T47D (cell line): ENCODE measurements at places on chromosomes 5 and 9.

DNA sequence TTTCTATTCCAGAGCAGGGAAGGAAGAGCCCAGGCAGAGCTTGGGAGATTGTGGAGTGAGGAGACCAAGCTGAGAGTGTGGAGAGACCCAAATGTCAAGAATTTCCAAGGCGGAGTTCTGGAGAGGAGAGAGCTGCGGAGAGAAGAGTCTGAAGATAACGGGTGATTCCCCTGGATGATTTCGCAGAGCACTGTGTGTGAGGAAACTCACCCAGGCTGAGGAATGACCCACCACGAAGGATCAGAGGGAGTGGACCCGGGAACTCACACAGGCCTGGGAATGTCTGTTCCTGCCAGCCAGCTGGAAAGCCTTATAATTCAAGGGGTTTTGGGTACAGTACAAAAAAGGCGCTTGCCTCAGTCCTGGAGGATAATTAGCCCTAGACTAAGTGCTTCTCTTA, 94.2 kb downstream of the WNK2 start:
- no peak for DNase-seq

DNA sequence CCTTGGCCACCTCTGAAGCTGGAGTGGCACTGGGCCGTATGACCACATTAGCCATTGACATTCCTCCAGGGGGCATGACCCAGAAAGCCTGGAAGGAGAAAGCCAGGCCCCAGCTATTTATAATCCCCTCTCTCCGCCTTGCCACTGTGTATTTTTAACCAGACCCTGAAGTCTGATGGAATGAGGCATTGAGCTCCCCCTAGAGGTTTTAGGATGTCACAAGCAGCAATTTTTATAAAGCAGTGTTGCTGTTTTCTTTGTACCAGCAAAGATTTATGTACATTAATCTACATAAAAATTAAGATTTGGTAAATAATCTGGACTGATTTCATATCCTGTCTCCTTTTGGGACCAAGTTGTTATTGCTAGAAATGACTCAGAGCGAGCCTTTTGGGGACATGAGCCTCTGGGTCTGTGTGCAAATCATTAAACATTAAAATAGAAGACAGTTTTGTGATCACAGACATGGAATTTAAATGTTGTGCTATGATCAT, 127.1 kb downstream of the TRIO start:
- peak; percentile 21 for DNase-seq

GRCh38 chr5:2695200-2695891, 56.1 kb downstream of the IRX2 start:
- DNase-seq = peak; percentile 74

GRCh38 chr9:75116306-75116705, 28.0 kb downstream of the OSTF1 start:
- no peak for DNase-seq

GRCh38 chr5:158725297-158725851, 374.3 kb downstream of the EBF1 start:
- DNase-seq = peak; percentile 22

DNA sequence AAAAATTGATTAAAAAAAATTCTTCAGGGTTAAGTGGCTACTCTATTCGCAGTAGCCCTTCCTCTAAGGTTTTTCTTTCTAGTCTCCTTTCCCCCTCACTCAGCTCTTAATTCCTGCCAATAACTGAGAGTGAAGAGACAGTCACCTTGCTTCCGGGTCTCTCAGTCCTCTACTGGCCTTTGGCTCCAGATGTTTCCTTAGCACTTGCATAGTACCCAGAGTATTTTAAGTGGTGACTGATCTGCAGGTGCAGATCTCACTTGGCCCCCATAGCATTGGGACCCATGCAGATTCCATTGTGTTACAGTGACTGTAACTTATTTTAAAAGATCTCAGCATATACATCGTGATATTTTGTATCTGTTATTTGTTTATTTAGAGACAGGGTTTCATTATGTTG, 66.2 kb downstream of the GCNT1 start:
- DNase-seq = no peak

GRCh38 chr5:154758493-154758892, 3.3 kb downstream of the LARP1 start:
- DNase-seq = no peak

GRCh38 chr9:109770101-109770500, 9.9 kb upstream of the PALM2AKAP2 start:
- DNase-seq = no peak

DNA sequence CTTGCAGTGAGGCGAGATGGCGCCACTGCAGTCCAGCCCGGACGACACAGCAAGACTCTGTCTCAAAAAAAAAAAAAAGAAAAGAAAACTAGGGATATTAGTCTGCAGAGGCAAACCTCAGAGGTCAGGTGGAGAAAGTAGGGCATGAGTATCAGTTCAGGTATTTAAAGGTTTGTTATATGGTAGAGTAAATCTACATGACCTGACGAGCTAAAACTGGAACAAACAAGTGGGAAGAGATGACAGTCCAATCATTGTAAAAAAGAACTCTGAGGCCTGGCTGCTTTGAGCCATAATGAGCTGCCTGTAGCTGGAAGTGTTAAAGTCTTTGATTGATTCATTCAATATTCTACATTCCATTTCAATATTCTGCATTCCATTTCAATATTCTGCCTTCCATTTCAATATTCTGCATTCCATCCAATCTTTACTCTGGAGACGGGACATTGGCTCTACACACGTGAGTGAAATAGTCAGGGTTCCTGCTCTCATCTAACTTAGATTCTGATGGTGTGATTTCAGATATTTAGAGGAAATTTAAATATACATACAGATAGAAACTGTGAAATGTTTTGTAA, 28.9 kb upstream of the GRAMD2B start:
- no peak for DNase-seq

GRCh38 chr9:30977965-30978364, 1406.5 kb upstream of the ACO1 start:
- no peak for DNase-seq

GRCh38 chr9:83537331-83538171, 650 bp downstream of the FRMD3 start:
- DNase-seq = no peak

DNA sequence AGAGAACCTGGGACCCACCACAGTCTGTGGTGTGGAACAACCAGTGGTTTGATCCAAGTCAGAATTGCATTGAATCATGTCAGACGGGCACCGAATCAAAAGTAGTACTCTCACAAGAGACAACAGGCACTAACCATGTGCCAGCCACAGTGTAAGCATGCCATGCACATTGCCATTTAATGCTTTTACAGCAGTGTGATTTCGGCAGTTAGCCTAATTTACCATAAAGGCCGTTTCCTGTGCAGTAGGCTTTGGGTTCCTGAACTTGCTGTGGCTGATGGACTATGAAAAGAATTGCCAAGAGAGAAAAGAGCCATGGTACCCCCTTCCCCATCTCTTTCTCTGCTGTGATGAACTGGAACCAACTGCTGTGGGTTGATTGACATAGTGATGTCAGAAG, 540.6 kb downstream of the EBF1 start:
- DNase-seq = no peak

GRCh38 chr5:3355126-3355525, 240.5 kb upstream of the IRX1 start:
- no peak for DNase-seq

DNA sequence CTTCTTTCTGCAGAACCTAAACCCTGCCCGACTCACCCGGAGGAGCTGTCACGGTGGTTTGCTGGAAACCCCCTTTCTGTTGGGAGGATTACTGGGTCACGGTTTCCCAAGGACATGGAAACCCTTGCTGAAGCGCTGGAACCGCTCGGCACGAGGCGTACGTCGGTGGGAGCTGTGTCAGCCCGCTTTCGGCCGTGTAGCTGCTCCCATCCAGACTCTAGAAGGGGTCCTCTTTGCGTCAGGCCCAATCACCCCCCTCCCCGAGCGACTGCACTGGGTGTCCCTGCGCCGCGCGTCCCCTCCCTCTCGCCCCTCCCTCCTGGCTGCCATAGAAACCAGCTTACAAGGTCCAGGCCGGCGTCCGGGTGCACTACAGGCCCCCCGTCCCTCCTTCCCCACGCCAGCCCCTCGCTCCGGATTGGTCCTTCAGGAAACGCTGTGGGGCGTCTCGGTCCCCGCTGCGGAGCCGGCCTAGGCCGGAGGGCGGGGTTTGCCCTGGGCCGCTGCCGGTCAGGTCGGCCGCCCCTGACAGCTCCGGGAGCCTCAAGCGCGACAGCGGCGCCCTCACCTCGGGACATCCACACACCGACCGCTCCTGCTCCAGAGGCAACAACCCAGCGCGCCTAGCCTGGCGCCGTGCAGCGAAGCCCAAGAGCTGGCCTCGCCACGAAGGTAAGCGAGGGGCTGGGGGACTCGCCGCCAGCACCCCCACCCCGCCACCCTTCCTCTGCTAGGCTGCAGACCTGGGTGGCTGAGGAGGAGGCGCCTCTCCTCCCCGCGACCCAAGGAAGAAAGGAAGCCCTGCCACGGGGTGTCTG, at the start of gene NIM1K:
TSS of gene NIM1K (plus strand) at position 486 of the 818 bp plus-strand sequence. CDS start 53,551 bp downstream, outside the sequence.
- DNase-seq = peak; percentile 31

GRCh38 chr9:115770521-115770920, 383.1 kb upstream of the PAPPA start:
- DNase-seq = no peak

- no peak for DNase-seq
Measured at GRCh38 chr9:75088646-75089372, 495 bp downstream of the OSTF1 start.

DNA sequence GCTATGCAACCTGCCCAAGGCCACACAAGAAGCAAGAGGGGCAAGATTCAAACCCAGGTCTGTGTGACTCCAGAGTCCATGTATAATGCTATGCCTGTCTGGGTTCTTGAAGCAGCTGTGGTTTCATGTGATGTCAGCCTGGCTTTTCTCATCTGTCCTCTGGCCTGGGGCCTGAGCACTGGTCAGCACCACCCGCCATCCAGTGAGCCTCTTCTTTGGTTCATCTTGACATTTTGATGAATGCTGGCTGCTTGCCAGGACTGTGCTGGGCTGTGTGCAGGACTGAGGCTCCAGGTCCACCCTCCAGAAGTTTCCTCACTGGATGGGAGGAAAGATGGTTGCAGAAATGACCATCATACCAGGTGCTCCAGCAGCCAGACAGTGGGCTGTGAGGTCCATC, 61.5 kb downstream of the TSTD2 start:
- peak; percentile 5 for DNase-seq

DNA sequence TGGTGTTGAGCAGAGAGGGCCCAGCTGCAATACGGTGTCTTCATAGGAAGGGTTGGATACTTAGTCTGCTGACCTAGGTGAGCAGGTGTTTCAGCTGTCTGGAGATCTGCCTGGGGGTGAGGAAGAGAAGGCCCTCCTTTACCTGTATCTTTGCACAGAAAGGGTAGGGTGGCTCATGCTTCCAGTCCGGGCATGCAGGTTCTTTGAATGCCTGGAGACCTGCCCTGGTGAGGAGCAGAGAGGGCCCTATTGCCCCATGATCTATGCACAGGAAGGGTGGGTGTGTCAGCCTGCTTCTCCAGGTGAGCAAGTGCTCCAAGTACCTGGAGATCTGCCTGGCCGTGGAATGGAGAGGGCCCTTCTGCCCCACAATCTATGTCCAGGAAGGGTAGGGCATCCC, 63.0 kb downstream of the FER start:
- DNase-seq = no peak

GRCh38 chr5:88515881-88516819, 247.5 kb upstream of the TMEM161B start:
- DNase-seq = no peak

DNA sequence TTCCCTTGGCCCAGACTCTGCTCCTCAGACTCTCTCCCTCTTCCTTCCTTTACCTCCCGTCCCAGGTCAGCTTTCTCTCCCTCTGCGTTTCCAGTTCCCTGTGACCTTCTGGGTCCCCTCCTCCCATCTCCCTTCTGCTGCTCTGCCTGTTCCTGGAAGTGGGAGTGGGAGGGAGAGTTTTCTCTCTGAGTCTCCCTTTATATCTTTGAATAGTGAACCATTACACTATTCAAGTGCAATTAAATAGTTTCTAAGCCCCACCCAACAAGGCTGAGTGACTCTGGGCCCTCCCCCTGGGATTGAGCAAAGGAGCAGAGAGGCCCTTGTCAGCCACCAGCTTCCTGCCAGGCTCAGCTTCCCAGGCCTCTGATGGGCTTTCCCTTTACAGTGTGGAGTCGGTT, 34.8 kb downstream of the THBS4 start:
- DNase-seq = no peak

GRCh38 chr5:169336242-169336641, 35.3 kb upstream of the SLIT3 start:
- no peak for DNase-seq

- DNase-seq = no peak
Measured at GRCh38 chr9:13865869-13866268, 448.1 kb downstream of the NFIB start.

- DNase-seq = no peak
Measured at GRCh38 chr9:92660266-92660665, 9.7 kb downstream of the IPPK start.

DNA sequence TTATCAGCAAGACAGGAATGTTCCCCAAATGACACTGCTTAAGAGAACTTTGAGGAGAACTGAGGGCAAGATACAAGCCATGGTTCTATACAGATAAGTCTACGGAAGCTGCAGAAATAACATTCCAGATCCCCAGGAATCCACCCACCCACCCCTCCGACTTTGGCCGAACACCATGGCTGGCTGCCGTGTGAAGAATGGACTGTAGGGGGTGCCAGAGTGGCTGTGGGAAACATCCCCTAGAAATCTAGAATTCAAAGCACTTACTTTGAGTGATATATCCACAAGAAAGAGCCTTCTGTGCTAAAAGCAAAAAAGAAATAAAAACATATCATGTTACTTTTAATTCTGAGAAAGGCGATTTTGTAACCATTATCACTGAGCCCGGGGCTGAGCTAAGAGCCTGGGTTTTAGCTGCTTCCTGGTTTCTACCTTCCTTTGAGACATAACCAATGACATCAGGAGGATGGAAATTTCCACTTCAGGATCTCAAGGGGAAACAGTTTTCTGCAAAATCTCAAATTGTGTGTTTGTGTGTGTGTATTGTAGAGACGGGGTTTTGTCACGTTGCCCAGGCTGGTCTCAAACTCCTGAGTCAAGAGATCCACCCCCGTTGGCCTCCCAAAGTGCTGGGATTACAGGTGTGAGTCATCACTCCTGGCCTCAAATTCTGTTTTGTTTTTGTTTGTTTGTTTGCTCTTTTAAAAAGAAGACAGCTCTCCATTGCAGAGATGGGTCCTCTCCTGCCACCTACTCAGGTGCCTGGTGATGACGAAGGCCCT, 36.4 kb downstream of the GGTA1 start:
- no peak for DNase-seq

GRCh38 chr5:96565582-96566265, 96.5 kb upstream of the CAST start:
- no peak for DNase-seq

- DNase-seq = no peak
Measured at GRCh38 chr5:166488560-166488959, 1802.9 kb upstream of the WWC1 start.
